CD4-positive, alpha-beta T cell (primary cell): ENCODE measurements at places on chromosomes 3 and 15. TPM values are rescaled to one million over a fixed set of nuclear protein-coding genes. Genes with fewer than 3 reads are reported as not detected.

GRCh38 chr3:12400616-12401194, 83.6 kb upstream of the TSEN2 start:
- H3K36me3 ChIP-seq: no peaks in the 10 kb centered on the region
- H3K27ac ChIP-seq: no peak overlapping the region
- no peak for DNase-seq
- no peak overlapping the region for H3K4me3 ChIP-seq
- peaks cover 4% of the 10 kb centered on the region for H3K27me3 ChIP-seq

DNA sequence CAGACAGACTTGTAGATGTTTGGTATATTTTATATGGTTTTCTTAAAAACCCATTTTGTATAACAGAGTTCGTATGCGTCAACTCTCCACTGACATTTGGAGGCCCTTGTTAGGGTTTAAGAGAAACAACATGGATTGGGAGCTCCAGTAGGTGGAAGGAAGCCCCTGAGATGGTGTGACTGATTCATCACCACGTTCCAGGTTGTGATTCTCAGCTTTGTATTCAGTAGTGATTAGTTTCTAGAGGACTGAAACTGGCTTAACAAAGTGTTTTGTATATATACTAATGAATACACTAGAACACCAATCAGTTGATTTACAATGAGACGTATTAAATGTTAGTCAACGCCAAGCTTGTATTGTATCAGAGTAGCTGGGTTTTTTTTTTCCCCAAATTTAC, 33.9 kb downstream of the SNRK start:
- DNase-seq: no peak
- no peak overlapping the region for H3K4me3 ChIP-seq
- peaks cover 41% of the 10 kb centered on the region for H3K4me1 ChIP-seq
- peaks cover 26% of the 10 kb centered on the region for H3K36me3 ChIP-seq

DNA sequence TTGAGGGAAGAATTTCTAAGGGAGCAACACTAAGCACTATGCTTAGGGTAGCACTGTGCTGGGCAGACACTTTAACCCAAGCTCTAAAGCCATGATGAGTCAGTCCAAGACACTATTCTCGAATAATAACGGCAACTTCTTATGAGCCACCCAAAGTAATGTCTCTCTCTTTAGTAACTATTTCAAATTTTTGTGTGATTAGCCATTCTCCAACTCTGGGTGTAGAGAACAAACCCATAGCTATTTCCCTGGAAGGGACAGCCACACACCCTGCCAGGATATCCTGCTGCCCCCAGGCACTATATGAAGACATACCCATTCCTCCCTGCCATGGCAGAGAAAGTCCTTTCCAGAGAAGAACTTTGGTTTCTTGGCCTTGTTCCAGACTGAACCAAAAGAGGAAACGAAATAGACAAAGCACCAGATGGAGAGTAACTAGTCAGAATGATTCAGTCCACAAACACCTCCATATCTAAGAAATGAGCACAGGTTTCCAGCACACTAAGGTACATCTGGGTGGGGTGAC, 384.9 kb upstream of the THBS1 start:
- H3K36me3 ChIP-seq: no peaks in the 10 kb centered on the region
- peaks cover 1% of the 10 kb centered on the region for H3K27me3 ChIP-seq
- no peak overlapping the region for H3K27ac ChIP-seq
- H3K4me1 ChIP-seq: no peaks in the 10 kb centered on the region

- no peaks in the 10 kb centered on the region for H3K36me3 ChIP-seq
- no peak overlapping the region for H3K27ac ChIP-seq
- no peak overlapping the region for H3K4me3 ChIP-seq
- H3K27me3 ChIP-seq: peaks cover 5% of the 10 kb centered on the region
- DNase-seq: no peak
- no peaks in the 10 kb centered on the region for H3K4me1 ChIP-seq
Measured at GRCh38 chr15:81199031-81199779, 2.5 kb downstream of the IL16 start.

Gene SPRED1
- total RNA-seq: 0.03 TPM
